NCI-H748 treated with DMSO at 0.1 percent for 48 hours (cell line): ENCODE measurements at places on chromosomes 5 and 9.

- no peak for DNase-seq
Observed at GRCh38 chr9:128735373-128735772, 11.4 kb upstream of the ZDHHC12 start.

- peak; percentile 57 for DNase-seq
Observed at GRCh38 chr9:110048403-110048975, 159.5 kb downstream of the C9orf152 start.

DNA sequence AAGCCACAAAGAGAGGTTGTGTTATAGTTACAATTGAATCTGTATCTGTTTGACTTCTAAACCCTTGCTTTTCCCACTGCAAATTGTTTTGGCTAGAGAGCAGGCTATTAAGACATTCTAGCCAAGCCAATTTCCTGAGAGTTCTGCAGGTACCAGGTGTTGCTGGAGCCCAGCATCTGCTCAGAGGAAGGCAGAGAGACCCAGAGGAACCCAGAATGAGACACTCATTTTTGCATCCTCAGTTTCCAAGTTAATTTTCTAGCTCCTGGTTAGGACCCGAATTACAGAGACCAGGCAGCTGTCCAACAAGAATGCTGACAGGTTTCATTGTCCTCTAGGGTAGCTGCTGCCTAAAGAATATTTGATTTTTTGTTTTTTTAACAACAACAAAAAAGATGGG lies 266.2 kb downstream of the TRIM32 start:
- DNase-seq = no peak

DNA sequence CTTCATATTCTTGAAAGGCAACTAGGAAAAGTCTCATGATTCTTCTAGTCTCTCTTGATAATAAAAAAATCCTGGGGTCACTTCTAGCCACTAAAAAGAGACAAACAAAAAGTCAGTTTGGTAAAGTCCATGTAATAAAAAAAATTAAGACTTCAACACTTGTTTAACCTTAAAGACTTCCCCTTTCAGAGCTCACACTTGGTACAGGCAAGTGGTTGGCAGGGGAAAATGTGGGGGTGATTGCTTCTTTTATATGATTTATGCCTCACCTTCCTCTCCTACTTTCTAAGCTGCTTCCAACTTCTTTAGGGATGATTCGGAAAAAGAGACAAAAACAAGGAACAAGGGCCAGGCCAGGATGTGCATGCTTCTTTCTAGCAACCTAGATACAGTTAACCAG lies 5.1 kb upstream of the ERCC6L2 start:
- DNase-seq = no peak

DNA sequence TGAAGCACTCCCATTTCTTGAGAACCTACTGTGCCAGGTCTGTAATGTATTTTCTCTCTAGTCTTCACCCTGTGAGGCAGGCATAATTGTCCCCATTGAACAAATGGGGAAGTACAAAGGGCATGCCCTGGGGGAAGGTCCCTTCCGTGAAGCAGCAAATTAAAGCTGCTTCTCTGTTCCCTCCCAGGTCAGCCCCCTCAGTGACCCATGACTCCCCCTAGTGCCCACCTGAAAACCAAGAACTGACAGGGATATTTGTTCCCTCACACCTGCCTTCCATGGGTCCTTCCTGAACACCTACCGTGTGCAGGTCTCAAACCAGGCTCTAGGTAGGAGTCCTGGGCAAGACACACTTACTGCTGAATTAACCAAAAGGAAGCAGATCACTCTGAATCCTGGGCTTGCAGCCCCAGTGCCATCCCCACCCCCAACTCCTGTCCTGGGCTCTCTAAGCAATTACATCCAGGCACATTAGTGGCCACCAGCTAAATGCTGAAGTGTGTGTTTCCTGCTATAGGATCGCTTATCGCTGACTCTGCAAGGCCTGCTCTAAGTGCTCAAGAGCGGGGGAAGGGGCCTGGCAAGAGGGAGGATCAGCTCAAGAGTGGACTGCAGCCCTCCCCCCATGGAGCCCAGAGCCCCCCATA lies 254.8 kb downstream of the CDK5RAP2 start:
- DNase-seq = peak; percentile 58

DNA sequence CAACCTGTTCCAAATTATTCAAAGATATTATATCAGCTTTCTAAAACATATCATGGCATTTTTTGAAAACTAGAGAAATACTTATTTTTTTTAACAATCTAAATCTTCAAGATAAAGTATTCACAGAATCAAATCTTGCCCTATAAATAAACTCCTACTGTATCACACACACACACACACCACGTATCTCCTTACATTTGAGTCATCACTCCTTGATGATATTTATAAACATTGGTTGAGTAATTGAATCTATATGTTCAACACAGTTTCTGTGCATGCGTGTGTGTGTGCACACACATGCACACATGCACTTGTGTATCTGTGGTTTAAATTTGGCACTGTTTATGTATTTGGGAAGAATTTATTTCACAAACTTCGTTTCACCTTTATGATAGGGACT lies 1716.4 kb downstream of the EFNA5 start:
- no peak for DNase-seq

- DNase-seq = no peak
Observed at GRCh38 chr5:71907608-71908145, 188.6 kb downstream of the CARTPT start.

DNA sequence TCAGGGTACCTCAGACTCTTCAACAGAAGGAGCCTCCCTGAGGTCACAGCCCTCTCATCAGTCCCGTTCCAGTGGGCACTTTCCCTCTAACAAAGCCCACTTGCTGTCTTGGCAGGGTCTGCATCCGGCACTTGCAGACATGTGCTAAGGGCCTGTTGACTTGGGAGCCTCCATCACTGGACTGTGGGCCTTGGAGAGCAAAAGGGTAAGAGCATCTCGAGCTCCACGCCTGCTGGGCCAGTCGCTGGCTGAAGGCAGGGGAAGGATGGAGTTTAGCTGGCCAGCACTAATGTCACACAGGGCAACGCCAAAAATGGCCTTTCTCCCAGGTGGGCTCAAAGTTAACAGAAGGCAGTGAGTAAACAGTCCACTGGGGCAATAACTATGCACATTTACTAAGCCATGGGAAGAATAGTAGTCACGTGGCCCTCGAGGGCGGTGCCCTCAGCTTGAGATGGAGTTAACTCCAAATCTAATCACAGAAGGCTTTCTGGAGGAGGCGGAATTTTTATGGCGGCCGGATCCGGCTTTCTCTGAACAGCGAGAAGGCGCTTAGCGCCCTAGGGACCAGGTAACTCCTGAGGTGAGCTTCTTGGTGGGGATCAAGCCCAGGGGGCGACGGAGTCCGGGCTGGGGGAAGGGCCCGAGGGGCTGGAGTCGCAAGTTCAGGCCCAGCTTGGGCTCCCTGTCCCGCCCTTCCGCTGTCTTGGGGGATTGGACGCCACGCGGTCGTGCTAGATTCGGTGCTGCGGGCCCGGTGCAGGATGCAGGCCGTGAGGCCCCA lies 2.0 kb upstream of the NSD1 start:
- DNase-seq = no peak

DNA sequence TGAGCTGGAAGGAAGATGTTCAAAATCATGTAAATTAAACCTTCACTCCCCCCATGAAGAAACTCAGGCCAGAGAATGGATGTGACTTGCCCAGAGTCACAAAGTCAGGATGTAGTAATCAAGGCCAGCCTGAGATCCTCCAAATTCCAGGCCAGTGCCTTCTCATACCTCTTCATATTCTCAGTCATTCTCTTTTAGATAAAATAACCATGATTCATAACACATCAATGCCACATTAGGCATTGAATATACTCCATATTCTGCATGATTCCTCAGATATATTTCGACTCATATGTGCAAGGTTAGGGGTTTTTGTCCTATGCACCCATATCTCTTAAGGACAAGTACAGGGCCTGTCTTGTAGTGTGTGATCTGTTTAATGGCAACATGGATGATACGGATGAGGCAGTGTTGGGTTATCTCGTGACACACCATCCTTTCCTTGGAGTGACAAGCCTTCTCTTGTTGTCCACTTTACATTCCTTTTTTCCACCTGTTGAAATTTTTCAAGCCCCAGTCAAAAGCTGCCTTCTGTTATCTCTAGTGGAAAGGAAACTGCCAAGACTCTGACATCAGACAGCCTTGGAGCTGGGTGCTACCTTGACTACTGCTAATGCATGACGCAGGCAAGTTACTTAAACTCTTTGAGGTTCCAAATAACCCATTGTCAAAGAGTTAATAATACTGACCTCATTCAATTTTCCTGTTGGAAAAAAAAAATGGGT lies 227.5 kb upstream of the NR4A3 start:
- DNase-seq = no peak

GRCh38 chr5:94916619-94917018 lies 298.1 kb downstream of the SLF1 start:
- no peak for DNase-seq

DNA sequence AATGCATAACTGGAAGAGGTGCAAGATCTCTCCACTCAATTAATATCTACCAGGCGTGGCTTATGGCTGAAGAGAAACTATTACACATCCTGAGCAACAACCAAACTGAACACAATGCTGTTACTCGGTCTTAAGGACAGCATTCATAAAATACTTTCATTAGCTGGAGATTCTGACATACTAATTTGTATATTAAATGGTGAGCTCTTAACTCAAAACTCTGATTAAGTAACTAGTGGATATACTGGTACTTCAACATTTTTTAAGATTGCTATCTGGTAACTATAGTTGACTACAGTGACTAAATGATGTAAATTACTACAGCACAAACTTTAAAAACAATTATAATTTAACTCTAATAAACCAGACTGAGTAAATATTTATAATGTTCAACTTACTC lies 15.8 kb downstream of the ZDHHC21 start:
- no peak for DNase-seq

DNA sequence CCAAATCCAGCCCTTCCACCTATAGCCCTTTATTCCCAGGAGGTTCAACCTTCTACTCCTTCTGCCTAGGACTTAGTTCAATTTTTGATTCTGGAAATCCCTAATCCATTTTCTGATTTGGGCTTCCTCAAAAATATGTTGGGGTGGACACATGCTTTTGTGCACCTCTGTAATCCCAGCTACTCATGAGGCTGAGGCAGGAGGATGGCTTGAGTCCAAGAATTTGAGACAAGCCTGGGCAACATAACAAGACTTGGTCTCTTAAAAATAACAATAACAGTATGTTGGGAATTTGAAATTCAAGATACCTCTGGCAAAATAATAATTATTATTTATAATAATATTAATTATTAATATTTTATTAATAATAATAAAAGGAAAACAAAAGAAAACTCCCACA lies 188.7 kb upstream of the TLE4 start:
- no peak for DNase-seq
